ENCODE measurements at places on chromosomes 5 and 9.

- no peak for DNase-seq
These were observed 87.4 kb upstream of the PCA3 start for GRCh38 chr9:76676857-76677256.

DNA sequence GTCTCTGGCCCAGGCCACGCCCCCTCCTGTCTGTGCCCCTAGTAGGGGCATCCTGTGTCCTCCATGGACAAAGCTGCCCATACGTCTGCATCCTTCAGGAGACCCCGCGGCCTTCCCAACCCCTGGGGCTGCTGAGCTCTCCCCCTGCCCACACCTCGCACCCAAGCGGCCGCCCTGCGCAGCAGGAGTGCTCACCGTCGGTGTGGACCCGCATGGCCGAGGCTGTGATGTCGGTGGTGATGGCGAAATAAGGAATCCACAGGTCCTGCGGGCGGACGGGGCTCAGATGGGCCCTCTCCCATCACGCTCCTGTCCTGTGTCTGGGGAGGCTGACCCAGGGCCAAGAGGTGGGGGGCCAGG is 4.8 kb upstream of the NSMF start:
- no peak for DNase-seq

- no peak for DNase-seq
These were observed at the start of gene FBLL1 for GRCh38 chr5:168528521-168529373. TSS of gene FBLL1 (plus strand) at chr5:168529305. CDS start at chr5:168529505, 200 bp downstream.

GRCh38 chr5:9512457-9512856 is 33.4 kb downstream of the SEMA5A start:
- no peak for DNase-seq

DNA sequence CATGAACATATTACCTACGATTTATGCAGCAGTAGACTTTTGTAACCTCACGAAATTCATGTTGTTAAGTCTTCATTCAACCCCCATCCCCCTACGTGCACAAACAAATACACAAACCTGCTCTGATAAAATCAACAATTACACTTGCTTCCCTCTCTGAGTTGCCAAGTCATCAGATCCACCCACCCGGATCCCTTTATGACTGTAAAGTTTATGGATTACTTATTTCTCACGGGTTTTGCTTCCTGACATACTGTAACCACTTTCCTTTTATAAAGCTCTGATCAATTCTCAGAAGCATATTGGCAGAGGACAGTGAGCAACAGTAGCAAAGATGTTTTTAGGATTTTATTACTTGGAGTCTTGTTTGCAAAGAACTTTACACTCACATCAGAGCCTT is 70.5 kb downstream of the MLLT3 start:
- no peak for DNase-seq

GRCh38 chr5:68226546-68227073 is 11.1 kb downstream of the PIK3R1 start:
- no peak for DNase-seq

- DNase-seq: no peak
These were observed 1.2 kb downstream of the LCN9 start for GRCh38 chr9:135664266-135664665.

- no peak for DNase-seq
These were observed 301.3 kb downstream of the ZNF608 start for GRCh38 chr5:124445070-124445619.

DNA sequence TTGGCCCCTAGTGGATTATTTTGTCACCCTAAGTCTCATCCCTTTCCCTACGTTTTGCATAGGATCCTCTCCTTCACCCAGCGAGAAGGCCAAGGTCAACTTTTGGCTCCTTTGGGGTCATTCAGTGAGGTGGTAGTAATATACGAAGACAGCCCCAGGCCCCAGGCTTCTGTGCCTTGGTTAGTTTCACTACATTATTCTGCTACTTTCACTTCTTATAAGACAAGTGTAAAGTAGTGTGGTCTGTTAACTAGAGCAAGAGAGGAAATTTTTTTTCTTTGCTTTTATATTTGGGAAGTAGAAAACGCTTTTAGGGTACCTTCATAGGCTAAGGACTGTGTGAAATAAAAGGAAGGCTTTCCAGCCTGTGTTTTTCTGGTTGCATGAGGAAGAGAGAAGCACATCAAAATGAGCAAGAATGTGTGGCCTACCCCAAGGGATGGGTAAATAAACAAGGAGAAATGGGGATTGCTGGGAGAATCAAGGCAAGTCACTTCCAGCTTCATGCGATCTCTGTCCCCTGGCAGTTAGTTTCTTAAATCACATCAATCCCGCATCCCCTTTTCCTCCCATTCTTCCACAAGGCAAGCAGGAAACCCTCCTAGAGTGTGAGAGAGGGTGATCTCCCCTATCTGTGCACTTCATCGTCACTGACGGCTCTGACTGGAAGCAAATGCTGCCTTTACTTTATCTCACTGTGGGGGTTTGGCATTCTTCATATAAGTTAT is 677.0 kb upstream of the WWC1 start:
- no peak for DNase-seq

DNA sequence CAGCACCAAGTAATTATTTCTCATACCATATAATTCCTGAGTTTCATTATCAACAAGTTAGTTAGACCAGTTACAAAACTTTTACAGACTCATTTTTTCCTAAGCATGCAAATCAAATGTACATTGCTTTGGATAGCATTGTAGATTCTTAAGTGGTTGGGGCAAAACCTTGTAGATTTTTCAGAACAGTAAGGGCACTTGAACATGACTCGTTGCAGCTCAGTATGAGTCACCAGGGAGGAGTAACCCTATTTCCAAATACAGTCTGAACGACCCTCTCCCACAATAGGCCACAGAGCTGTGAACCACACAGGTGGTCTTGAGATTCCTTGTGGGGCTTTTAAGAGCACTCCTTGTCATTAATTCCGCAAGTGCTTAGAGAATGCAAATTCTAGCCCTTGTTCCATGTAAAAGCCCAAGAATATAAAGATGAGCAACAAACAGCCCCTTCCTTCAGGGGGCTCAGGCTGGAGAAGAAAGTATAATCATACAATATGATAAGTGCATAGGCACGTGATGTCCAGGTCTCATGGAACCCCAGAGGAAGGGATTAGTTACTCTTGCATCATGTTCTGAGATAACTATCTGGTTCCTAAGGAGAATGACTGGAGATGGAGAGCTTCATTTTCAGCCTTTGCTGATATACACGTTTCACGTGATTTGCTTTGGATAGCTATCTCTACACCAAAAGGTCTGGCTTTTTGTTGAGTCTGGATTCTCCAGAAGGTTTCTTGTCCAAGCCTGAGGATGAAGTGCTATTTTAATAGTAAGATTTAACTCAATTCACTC is 295.7 kb downstream of the KCNN2 start:
- no peak for DNase-seq

- DNase-seq: no peak
These were observed 24.0 kb upstream of the SLC9A3 start for GRCh38 chr5:548256-548655.

DNA sequence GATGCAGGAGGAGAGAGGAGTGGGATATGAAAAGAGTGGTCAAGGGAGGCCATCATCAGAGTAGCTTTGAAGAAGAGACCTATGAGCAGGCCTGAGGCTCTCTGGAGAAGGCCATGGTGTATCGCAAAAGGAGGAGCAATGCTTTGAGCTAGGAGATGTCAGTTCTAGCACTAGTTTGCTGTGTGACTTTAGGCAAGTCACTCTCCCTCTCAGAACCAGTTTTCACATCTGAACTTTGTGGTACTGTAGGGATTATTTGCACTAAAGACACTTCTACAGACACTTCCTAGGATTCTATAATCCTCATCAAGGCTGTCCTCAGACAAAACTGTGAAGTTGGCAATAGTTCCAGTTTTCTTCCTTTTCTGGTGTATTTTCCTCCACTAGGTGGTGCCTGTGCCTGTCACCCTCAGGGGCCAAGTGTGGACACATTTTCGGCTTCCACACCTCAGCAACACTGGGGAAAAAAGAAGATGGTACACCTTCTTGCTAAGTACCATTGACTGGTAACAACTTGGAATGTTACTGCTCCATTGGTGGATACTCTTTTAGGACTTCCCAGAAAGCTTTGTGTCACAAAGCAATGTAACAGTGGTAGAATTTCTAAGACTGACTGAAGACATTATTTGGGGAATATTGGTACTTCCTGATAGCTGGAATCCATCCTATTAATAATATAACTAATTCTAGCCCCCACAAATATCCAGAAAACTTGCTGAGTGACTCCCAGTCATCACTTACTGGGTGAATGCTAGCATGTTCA is 9.9 kb downstream of the PAPPA start:
- DNase-seq: no peak

- no peak for DNase-seq
These were observed 87.6 kb downstream of the UGCG start for GRCh38 chr9:111984086-111984802.

DNA sequence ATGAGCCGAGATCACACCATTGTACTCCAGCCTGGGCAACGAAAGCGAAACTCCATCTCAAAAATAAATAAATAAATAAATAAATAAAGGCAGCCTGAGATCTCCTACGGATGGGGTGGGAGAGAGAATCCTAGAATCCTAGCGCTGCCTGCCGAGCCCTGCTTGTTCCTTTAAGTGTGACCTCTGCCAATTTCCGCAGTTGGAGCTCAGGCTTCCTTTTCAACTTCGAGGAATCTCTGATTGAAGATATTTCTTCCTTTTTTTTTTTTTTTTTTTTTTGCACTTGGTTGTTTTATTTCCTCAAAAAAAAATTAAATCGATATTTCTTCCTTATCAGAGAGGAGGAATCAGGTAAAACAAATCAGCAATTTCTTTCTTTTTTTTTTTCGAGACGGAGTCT is 27.3 kb upstream of the MATR3 start:
- no peak for DNase-seq

DNA sequence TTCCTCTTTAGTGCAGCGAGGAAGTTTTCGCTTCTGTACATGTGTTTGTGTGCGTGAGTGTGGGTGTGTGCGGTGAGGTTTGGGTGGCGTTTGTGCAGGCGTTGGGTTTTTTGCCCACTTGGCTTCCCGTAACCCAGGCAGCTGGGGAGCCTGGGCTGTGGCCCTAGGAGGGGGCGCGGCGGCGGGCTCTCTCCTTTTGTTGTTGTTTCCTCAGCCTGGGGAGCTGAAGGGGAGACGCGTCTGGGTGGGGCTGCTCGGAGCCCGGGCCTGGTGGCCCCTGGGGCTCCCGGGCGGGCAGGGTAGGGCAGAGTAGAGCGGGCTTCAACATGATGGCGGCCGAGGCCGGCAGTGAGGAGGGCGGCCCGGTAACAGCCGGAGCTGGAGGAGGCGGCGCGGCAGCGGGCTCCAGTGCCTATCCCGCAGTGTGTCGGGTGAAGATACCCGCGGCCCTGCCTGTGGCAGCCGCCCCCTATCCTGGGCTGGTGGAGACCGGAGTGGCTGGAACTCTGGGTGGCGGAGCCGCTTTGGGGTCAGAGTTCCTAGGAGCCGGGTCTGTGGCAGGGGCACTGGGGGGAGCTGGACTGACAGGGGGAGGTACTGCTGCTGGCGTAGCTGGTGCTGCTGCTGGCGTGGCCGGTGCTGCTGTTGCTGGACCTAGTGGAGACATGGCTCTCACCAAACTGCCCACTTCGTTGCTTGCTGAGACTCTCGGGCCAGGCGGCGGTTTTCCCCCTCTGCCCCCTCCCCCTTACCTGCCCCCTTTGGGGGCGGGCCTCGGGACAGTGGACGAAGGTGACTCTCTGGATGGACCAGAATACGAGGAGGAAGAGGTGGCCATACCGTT is 665 bp downstream of the RASA1 start:
- DNase-seq: peak; percentile 47

GRCh38 chr5:173512637-173513435 is 103.6 kb downstream of the BOD1 start:
- DNase-seq: no peak

DNA sequence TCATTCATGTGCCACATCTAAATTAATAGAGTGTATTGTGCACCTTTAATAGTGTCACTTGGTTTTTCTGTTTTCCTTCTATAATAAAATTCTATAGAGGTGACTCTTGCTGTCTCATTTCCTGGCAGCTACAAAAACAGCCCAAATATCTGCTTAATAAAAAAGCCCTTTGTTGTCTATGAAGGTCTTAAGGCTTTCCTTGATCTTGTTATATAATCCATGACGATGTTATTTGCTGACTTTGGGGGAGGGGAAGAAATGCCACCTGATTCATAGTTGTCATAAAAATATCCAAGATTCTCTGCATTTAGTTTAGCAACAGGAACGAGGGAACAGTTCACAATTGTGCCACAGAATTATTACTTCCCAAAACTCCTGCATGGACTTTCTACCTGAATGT is 31.3 kb downstream of the CPEB4 start:
- DNase-seq: no peak

DNA sequence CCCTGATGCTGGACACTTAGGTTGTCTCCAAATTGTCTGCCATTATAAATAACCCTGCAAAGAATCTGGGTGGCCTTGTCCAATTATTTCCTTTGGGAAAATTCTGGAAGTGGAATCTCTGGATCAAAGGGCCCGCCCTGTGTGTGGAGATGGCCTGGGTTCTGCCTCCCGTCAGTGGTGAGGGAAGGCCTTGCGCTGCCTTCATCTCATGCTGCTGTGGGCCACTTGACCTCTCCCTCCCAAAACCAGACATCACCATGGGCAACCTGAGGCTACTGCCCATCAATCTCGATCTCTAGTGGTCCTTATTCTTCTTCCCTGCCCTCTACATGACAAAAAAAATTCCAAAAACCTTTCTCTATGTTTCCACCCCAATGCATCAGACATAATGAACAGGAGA is 6.6 kb downstream of the CLTB start:
- no peak for DNase-seq

DNA sequence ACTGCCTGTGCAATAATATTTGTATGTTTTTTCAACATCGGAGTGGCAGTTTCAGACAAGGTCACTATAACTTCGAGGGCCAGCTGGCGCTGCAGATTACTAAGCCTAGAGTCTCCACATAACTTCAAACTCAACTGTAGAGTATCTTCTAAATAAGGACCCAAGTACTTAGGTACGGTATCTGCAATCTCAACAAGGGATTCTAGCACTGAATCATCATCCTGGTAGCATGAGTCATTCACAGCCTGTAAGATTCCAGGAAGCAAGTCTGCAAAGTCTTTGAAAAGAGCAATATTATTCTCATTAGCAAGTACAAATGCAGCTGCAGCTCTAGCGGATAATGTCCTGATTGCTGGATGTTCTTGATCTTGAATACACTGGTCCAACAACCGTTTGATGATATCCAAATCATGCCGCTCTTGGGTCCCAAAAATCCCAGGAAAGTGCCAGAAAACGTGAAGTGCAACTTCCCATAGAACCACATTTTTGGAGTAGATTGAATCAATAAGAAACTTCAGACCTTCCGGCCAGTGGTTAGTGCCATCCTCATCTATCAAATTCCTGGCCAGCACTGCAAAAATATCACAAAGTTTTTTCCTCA is 654 bp downstream of the RANBP6 start:
- DNase-seq: no peak

DNA sequence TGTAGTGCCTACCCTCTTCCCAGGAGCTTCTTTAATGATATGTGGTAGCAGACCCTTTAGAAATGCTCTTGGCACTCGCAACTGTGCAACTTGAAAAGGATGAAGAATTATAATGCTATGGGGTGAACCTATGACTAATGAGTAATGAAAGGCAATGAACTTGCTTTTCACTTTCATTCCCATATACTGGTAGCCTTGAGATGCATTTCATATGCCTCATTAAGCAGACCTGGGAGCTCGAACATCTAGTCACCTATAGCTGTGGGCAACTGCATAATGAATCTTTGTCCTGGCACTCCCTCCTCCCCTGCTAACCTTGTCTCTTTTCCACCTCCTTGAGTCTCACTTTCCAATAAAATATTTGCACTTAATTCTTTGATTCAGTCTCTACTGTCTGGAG is 605.9 kb upstream of the DAB2 start:
- DNase-seq: no peak

- no peak for DNase-seq
These were observed 82.8 kb upstream of the TLE1 start for GRCh38 chr9:81772144-81772543.
